ENCODE measurements at places on chromosomes 3 and 15.

DNA sequence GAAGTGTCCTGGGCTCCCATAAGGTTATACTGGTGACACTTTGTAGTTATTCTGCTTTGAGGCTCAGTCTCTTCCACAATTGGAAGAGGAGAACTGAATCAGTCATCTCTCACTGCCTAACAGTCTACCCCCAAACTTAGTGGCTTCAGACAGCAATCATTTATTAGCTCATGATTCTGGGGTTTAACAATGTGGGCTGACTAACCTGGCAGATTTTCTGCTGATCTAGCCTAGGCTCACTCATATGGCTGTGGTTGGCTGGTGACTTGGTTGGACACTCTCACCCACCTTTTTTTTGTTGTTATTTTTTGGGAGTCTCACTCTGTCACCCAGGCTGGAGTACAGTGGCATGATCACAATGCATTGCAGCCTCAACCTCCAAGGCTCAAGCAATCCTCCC is 7.1 kb downstream of the GPD1L start:
- no peak for DNase-seq

DNA sequence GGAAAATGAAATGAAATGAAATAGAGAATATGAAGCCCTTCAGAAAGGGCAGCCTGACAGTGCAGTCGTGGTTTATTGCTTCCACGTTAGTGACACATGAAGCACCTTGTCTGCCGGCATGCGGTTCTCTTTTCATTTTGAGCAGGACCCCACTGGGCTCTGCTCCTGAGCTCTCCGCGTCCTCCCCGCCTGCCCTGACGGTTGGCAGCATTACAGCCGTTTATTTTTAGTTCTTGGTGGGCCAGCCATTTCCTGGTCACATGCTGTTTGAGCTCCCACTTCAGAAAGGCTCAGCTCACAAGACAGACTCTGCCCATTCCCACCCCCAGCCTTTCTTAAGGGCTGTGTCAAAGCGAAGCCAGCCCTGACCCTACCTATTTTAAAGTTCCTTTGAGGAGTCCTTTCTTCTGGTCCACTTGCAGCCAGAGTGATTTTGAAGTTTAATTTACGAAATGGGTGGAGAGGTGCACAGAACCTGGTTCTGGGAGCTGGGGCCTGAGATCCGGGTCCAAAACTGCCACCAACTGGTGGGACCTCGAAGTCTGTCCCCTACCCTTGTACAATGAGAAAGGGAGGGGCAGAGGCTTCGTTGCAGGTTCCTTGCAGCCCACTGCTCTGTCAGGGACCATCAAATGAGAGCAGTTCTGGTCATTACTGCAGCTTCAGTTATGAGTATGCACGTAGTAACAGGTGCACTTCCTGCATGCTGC is 60.1 kb downstream of the MGLL start:
- no peak for DNase-seq

DNA sequence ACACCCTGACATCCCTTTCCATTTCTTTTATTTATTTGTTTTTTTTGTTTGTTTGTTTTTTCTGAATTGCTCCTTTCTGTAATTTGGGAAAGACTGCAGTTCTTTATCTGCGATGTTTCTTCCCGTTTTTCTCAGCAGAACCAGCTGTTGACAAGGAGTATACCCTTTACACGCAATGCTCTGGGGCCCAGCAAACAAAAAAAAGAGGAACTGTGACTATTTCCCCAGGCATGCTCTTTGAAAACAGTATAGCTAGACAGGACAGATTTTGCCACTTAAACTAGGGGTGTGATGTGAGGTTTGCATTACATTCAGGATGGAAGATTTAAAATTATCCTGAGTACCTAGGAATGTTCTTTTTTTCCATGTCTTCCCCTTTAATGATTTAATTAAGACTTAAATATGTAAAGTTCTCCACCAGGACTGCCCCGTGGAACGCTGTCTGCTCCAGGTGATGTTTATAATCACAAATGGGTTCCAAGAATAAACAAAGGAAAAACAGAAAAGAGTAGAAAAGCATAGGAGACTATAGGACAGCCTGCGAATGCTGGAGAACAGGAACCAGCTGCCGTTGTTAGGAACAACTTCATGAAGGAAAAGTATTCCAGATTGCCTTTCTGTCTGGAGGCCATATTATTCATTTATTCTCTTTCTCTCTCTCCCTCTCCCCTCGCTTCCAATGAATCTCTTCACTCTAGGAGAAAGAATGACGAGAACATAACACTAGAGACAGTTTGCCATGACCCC is 43.3 kb downstream of the TGFBR2 start:
- no peak for DNase-seq

DNA sequence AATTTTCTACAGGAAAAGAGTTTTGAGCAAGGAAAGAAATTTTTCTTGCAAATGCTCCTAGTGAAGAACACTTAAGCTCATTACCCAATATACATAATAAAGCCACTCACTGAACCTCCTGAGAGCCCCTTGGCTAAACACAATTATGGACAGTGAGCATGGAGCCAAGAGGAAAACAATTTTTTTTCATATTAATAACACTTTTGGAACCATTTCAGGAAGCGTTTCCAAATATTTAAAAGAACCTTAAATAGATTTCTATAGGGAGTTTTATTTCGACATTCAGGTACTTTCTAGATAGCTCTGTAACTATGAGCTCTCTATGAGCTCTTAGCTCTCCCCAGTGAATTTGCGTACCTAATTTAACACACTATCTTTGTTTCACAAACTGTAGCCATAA is 581.1 kb downstream of the ZNF385D start:
- DNase-seq, result no peak

- no peak for DNase-seq
Observed at GRCh38 chr3:33212406-33212805, 6.2 kb downstream of the SUSD5 start.

DNA sequence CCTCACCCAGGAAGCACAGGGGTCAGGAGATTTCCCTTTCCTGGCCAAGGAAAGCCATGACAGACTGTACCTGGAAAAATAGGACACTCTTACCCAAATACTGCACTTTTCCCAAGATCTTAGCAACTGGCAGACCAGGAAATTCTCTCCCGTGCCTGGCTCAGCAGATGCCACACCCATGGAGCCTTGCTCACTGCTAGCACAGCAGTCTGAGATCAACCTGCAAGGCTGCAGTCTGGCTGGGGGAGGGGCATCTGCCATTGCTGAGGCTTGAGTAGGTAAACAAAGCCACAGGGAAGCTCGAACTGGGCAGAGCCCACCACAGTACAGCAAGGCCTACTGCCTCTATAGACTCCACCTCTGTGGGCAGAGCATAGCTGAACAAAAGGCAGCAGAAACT is 567.3 kb upstream of the LMCD1 start:
- DNase-seq, result no peak

DNA sequence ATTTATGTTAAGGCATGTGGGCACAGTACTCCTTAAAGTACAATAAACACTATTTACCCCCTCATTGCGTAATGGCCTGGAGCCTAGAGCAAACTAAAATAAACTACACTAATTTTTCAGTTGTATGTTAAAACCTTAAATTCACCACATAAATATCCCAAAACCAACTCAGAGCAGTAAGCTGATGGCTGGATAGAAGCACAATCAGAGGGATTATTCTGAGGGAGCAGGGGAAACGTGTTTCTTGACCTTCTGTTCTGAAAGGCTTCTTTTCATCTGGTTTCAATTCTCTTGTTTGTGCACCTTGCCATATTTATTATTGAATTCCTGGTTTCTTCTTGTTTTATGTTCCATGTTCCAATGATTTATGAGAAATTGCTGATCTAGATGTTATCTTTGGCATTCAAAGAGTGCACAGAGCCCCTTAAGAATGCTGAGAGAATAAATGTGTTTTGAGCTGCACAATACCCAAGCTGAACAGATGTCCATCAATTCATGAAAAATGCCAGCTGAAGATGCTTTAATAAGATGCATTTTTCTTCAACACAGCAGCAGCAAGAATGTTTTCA is 29.6 kb downstream of the RPL22L1 start:
- no peak for DNase-seq

DNA sequence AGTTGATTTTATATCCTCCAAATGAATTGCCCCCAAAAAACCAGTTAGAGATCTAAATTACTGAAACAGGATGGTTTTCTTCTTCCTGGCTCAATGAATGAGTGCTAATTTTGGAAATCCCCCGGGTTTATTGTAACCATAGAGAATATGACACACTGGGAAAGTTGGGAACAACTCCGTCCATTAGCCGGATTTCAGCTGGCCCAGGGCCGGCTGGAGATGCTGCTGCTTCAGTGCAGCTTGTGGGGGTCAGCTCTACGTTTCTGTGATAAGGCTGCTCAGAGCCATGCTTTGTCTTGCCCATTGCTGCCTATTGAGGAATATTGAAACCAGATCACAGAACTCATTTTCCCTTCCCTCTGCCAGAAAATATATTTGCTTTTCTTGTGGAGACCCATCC is 20.3 kb downstream of the GYG1 start:
- DNase-seq, result no peak

DNA sequence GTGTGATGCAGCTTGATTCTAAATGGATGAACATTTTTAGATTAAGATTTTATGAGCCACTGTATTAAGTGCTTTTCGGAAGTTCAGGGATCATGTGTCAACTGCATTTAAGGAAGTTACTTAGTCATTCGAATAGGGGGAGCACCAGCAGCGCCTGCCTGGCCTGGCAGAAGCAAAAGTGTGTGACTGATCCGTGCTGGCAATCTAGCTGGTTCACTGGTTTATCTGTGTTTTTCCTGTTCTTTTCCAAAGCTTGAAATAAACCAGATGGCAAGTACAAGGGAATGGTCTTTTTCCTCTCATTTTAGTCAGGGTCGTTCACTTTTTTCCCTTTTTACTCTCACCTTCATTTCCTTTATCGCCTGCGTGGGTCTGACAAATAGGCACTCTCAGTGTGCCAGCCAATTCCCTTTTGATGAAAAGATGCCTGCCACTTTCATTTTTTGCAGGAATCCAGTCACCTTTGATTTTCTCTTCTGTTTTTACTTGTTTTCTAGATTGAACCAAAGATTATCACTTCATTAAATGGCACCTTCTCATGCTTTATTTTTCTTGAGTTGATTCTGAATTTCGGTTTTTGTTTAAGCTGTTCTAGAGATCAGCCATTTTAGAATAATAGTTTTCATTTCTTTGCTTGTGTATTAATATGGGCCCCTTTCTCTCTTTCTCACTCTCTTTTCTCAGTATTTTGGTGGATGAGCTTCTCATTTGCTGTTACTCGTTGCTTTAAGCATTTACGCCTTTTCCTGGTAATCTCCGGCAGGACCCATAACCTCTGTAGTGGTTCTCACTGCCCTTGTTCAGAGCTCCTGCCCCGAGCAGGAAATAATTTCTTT is 2.8 kb downstream of the ABHD2 start:
- DNase-seq, result no peak

DNA sequence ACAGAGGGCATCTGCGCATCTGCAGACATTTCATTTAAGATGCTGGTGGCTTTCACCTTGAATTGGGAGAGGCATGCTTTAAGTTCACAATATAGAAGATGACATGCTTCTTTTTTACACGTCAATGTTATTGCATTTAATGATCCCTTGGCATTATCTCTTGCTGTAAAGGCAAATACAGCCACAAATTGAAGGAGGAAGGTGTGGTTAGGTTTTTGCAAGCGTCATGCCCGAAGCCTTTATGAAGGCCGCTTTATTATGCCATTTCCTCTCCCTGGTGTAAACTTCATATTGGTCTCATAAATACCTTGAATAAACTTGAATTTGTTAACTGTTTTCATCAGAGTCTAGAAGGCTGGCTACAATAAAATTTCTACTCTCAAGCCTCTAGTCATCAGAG is 212.7 kb downstream of the PDZRN3 start:
- DNase-seq, result no peak

DNA sequence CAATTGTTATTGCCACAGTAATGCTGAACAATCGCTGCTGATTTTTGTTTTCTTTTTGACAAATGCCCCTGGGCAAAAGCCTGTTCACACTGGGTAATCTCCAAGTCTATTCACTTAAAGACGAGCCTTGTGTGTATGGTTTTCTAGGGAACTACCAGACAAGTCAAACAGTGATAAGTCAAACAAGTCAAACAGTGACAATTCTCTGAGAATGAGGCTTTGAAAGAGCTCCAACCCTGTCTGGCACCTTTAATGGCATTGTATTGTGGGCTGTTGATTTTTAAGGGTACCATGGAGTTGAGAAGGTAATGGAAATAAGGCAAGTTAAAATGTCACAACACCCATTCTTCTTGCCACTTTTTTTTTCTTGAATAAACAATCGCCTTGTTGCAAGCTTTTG is 59.4 kb upstream of the TMC3 start:
- no peak for DNase-seq

- no peak for DNase-seq
Observed at GRCh38 chr3:52090131-52090932, 34.0 kb upstream of the DUSP7 start.

GRCh38 chr3:174102866-174103265 is 705.3 kb downstream of the NLGN1 start:
- no peak for DNase-seq

GRCh38 chr3:193773266-193774220 is 180.5 kb downstream of the OPA1 start:
- no peak for DNase-seq

GRCh38 chr15:69755551-69756310 is 303.1 kb downstream of the RPLP1 start:
- no peak for DNase-seq

- DNase-seq, result no peak
Observed at GRCh38 chr15:72912121-72912520, 128.6 kb upstream of the ADPGK start.

DNA sequence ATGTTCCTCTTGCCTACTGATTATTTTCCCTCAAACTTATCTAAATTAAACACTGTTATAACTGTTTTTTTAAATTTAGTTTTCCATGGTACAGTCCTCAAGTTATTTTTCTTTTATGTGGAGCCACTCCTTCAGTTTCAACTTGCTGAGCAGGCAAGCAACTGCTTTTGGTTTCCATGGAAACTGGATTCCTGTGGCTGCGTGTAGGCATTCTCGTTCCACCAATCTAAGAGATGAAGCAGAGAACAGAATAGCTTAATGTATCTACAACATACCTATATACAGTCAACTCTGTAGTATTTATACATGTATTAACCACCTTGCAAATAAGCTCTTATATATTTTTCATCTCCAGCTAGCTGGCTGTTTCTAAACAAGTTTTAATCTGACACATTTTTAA is 25.8 kb upstream of the ANXA2 start:
- DNase-seq, result no peak

GRCh38 chr15:73328149-73328820 is 40.5 kb downstream of the HCN4 start:
- DNase-seq, result no peak

Measured in NCI-H1930 (cell line).